ENCODE measurements at places on chromosomes 1 and 21.

GRCh38 chr21:31265366-31266013 is 78.6 kb downstream of the TIAM1 start:
- DNase-seq: no peak

DNA sequence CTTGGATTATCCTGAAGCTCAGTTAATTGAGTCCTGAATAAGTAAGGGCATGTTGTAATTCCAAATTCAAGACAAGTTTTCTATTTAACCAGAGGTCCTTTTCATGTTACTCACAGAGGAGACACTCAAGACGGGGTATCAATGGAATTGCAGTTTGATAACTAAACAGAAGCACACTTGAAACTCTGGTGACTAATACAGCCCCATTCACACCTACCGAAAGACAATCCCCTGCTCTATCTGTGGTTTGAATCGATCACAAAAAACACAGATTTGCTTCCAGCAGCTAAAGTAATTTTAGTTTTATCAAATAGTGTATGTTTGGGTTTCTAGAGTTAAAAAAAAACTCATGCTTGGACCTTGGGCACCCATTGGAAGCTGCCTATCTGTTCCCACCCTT is 60.4 kb downstream of the TEX35 start:
- DNase-seq: no peak

DNA sequence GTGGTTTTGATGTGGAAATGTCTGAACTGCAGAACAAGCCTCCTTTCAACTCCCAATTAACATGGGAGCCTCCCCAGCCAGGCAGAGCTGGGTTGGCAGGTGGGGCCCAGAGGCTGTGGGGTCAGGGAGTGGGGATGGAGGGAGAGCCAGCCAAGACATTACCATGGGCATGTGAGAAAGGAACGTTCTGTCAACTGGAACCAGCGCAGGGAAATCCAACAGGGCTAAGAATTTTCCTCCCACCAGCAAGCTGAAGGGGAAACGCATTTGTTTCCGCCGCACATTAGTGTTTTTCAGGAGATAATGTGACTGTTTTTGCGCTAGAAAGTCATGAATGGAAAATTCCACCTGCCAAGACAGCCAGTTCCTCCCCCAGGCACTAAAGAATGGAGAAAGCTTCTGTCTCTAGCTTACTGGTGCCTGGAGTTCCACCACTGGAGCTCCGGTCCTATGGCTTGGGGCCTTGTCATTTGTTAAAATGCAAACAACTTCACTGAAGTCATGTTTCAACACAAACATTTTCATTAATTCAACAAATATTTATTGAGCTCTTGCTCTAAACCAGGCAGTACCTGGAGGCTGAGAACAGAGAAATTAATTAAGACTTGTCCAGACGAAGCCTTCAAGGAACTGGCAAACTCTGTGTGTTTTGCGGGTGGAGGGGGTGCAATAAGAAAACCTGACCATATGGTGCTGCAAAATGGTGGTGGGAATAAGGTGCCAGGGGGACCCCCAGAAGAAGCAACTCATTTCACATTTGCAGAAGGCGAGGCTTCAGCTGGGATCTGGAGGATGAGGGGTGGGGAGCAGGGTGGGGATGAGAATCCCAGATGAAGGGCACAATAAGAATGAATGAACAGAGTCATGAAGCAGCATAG is 305.1 kb downstream of the MATN1 start:
- DNase-seq: no peak

DNA sequence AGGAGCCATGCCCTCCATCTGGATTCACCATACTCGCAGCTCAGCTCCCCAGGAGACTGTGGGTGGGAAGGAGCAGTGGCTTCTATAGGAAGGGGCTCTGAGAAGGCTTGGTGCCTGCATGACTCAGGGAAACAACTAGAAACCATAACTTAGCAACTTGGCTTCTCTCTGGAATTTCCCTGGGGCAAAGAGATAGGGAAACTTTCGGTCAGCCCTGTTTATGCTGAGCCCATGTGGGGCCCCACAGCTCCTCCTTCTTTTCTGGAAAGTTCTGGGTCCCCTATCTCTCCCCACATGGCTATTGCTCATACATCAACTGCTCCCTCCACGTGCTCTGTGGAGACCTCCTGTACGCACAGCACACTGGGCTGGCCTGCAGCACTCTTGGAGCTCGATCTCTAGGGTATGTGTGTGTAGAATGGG is 39.3 kb downstream of the PLEKHA6 start:
- DNase-seq: no peak

DNA sequence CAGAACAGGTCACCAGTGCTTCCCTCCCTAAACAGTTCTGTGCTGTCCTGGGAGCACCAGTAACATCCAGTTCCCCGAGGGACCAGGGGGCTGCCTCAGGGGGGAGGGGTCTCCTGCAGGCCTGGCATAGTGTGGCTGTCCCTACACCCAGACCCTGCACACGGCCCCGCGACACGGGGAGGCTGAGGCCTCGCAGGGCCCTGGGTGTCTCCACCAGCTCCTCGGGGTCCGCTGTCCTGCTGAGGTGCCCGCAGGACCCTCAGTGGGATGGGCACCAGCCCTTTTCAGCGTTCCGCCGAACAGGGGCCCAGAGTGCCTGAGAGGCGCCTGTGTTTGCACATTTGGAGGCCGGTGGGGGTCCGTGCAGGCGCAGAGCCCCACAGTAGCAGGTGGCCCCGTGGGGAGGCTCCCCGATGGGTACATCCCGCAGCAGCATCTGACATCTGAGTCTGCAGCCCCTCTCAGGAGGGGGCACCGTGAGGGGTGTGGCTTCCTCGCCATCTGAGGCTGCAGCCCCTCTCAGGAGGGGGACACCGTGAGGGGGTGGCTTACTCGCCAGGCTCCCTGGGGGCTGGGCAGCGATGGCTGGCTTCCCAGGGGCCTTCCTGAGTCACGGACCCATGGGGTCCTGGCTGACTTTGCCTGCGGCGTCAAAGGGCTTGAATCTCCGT is 18.5 kb upstream of the C1orf159 start:
- no peak for DNase-seq

- no peak for DNase-seq
These were observed 108.6 kb downstream of the ZBTB18 start for GRCh38 chr1:244159646-244160045.

DNA sequence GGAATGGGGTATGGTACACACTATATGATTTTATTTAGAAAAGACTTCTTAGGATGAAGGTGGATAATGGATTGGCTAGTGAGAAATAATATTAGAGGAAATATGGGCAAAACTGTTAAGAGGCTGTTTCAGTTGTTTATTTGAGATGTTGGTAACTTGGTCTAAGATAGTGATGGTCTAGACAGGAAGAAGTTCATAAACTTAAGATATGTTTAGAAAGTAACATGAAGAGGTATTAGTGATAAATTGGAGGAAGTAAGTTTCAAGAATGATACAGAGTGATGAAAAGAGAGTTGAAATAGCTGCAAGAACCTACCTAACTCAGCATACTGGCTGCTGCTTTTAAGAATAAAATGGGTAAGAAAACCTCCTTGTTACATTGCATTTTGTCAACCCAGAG is 9.2 kb upstream of the PTPRC start:
- DNase-seq: no peak

DNA sequence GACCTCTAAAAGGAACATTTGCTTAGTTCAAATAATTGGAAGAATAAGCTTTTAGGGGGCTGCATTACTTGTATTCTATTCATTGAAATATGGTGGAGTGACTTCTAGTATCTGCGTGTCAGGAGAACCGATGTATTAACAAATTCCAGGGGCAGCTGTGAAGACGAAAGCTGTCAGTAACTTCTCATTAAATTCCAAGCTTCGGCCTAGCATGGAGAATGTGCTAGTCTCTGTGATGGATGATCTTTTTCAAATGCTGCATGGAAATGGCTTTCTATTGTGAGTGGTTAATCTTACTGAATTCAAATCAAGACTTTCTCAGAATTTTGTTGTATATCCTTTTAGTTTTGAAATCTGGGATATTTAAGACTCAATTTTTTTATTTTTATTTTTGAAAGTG is 429.9 kb downstream of the ADGRL2 start:
- no peak for DNase-seq

DNA sequence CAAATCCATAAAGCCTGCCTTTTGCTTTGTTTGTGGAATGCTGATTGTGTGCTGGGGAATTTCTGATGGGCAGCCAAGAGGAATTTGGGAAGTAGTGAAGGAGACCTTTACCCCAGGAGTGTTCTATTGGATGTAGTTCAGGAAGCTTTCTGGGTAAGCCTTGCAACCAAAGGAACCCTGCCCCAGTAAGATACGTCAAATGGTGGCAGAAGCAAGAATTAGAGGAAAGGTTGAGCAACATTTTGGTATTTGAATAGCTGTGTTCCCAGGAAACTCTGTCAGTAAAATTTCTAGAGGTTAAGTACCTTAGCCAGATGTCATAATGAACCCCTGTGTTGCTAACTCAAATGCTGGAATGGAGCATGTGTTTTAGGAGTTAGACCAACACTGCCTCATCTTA is 6.4 kb downstream of the MGST3 start:
- peak; percentile 34 for DNase-seq

DNA sequence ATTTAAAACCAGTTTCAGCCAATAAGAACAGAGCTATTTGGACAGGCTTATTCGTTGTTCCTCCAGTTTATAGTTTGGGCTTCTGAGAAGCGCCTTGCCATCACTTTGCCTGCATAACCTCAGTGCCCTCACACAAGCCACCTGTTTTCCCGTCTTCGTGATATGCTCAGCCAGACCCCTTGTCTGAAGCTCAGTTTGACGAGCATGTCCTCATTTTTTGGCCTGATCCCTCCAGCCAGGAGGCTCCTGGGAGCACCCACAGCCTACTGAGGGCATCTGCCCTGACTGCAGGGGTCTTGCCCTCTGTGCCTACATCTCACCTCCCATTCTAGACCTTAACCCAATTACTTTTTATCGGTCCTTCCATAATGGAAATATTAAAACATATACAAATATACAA is 95.3 kb downstream of the ADARB1 start:
- DNase-seq: no peak

DNA sequence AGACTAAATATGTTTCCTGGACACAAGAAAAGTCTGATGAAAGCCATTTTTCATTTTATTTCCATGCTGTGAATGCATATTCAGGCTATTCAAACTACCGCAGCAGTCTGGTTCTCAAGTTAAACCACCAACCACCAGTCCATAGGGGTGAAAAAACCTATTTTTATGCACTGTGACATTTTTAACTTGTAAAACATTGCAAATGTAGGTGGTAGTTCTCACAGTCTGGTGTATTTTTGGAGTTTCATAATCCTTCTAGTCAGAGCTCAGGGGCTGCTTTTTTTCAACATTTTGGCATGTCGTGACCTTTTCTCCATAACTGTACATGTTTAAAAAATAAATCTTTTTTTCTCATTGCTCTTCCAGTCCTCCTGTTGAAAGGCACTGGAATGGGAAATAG is 907.6 kb upstream of the ADGRL2 start:
- DNase-seq: no peak

- DNase-seq: peak; percentile 43
These were observed 220.4 kb downstream of the RHOU start for GRCh38 chr1:228955691-228956090.

DNA sequence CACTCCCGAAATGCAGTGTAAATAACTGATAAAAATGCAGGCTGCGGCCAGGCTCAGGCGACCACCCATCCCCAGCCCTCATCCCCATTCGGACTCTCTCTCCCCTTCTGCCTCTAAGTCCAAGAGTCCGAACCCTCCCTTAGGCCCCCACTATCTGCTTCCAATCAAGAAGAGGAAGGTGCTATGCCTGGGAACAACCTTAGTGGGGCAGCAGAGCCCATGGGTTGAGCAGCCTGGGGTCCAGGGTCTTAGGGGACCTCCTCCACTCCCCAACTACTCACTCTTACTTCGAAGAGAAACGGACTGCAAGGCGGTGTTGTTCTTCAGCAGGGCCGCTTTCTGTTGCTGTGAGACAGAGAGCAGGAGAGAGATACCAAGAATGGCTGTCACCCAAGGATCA is 12.2 kb downstream of the ARHGEF2 start:
- DNase-seq: no peak

DNA sequence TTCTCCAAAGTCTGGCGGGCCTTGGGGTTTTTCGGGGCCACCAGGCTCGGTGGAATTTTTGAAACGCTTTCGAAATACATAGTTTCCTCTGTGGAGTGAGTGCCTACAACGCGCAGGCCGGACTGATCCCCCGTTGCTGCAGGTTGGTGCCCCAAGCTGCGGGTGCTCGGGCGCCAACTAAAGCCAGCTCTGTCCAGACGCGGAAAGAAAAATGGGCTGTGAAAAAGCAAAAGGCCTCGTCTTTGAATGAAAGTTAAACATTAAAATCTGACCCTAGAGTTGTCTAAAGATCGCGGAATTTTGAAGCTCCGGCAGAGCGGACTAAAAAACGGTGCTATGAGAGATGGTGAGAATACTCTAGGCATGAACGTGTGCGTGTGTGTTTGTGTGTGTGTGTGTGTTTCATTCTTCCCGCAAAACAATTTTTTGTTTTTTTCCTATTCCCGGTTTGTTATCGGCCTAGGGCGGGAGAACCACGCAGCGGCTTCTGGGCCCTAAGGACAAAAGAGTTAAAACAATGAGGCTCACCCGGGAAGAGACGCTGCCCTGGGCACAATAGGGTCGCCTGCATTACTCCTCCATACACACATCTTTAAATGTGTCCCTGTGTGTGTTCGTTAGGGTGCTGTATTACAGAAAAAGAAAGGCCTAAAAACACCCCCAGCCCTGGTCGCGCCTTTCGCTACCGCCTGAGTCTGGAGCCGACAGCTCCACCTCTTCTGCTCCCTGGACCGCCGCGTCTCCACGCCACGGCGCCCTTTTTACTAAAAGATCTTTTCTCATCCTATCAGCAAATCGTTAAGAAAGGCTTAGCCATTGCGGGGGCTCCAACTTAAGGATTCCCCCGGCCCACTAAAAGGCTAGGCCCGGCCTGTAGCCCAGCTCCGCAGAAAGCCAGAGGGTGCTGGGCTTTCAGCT is 3.2 kb downstream of the TBX15 start:
- DNase-seq: no peak

GRCh38 chr1:59428828-59429227 is 131.9 kb downstream of the FGGY start:
- no peak for DNase-seq

- DNase-seq: no peak
These were observed 8.5 kb upstream of the ERG start for GRCh38 chr21:38506661-38507281.

- DNase-seq: no peak
These were observed 83.6 kb downstream of the PRDM2 start for GRCh38 chr1:13783551-13783950.

DNA sequence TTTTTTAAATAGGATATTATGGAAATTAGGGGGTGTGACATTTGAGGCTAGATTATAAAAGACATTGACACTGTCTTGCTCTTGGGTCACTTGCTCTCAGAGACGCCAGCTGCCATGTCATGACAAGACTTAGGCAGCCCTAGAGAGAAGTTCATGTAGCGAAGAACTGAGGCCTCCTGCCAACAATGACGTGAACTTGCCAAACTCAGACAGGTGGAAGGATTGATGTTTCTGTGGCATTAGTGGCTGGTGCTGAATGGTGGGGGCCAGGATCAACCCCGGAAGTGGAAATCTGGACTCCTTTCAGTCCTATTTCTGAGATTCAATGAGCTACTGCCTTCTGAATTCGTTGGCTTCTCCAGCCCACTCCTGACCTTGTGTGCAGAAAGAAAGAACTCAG is 14.7 kb downstream of the NCF2 start:
- no peak for DNase-seq

GRCh38 chr1:32636914-32637645 is 13.3 kb downstream of the ZBTB8OS start:
- DNase-seq: no peak

GRCh38 chr1:160376525-160377131 is 9.8 kb downstream of the NHLH1 start:
- peak; percentile 47 for DNase-seq

GRCh38 chr1:232416026-232416568 is 213.8 kb downstream of the SIPA1L2 start:
- DNase-seq: no peak

- no peak for DNase-seq
These were observed 183.6 kb upstream of the BEND5 start for GRCh38 chr1:48960320-48960719.

Measured in foreskin fibroblast (primary cell).